ENCODE measurements at places on chromosomes 16 and 17.

DNA sequence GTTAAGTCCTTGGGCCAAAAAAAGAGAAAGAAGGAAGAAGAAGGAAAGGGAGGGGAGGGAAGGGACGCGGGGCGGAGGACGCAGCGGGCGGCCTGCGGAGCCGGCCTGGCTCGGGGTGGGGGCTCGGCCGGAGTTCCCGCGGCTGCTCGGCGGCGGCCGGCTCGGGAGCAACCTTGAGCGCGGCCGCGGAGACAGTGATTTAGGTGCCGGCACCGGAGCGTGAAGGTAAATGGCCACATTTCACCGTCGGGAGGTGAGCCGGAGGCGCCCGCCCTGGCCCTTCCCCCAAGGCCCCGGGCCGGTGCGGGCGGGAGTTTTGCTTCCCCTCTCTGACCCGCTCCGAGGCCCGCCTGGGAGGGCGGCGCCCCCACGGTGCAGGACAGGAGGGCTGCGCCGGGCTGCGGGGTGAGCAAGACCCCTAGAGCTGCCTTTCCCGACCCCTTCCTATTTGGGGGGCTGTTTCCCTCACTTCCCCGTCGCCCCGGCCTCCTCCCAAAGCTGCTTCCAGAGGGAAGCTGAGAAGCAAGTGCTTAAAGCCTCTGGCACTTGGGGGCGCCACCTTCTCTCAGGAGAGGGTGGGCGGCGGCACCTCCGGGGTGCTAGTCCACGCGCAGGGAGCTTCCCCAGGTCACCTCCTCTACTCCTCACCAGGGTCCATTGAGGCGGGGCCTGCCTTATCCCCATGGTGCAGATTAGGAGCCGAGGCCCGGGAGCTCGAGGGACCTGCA is 56.5 kb downstream of the MRM1 start:
- no peak for DNase-seq

GRCh38 chr16:25679511-25679910 is 12.2 kb upstream of the HS3ST4 start:
- DNase-seq, result no peak

DNA sequence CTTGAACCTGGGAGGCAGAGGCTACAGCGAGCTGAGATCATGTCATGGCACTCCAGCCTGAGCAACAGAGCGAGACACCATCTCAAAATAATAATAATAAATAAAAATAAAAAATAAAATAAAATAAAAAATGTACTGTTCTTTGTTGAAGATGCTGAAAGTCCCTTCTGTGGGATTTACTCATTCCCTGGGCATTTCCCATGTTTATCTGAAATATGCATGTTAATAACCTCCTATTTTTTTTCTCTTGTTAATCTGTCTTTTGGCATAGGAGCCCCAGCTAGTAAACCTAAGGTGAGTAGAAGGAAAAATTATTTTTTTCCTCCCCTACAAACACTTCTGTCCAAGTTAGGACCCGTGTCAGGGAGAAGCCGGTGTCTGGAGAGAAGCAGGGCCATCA is 34.4 kb downstream of the TMEM92 start:
- DNase-seq, result peak; percentile 32

DNA sequence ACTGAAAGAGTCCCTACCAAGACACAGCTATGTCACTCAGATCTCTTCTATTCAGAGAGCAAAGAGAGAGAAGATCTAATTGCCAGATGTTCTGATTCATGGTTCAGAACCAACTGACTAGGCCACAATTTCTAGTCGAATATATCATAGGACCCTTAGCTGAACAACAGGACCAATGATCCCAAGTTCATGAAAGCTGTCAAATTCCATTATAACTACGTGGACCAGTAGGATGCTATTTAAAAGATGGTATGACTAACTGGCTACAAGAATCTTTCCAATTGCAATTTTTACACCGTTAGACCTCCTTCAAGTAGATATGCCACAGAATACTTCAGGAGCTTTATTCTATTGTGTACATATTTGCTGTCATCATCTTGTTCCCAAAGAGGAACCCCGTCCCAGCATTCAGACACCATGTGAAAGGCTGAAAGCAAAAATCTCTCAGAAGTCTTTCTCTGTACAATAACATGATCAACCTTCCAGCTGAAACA is 26.0 kb downstream of the DCUN1D3 start:
- DNase-seq, result no peak

GRCh38 chr16:2467528-2468232 is 3.4 kb upstream of the NTN3 start:
- DNase-seq, result no peak

DNA sequence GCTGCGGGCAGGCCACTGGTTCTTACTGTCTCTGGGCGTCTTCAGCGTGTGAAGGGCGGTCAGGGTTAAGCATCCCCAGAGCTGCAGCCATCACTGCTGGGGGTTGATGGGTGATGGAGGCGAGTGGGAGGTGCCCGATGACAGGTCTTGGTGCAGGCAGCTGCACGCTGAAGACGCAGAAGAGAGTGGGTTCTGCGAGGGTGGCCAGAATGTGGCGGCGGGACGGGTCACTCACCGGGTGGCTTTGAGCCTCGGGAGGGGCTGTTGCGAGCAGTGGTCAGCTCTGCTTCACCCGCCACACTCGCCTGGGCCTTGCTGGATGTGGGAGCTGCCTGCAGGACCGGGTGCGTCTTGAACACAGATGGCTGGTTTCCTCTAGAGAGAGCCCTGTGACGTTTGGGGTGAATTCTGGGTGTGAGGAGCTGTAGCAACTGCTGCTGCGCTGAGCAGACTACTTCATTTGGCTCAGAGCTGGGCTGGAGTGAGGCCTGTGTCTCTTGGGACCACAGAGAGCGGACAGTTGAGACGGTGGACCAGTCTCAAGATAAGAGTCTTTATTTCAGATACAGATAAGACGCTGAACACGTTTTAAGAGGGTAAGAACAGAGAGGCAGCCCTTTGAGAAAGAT is 44.6 kb upstream of the ZNF750 start:
- DNase-seq, result no peak
